ENCODE measurements at places on chromosomes 1 and 21.

DNA sequence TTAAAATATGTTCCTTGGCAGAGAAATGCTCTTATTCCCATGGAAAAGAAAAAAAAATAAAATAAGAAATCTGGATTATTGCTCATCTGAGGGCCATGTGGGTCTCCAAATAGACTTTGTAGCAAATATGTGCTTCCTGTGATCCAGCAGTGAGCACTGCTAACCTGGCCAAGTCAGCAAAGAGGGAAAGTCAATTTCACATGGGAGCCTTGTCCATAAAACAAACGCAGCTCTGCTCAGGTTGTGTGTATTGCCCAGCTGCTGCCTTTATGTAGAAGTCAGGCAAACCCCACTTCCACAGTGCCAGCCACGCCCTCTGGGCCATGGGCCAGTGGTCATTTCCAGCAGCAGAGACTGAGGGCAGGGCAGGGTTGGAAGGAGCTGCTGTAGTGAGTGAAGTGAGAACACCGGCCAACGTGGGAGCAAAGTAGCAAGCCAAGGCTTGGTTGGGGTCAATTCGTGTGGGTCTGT lies 174.3 kb downstream of the LYPLAL1 start:
- DNase-seq = no peak

GRCh38 chr21:44593598-44594405 lies 1.5 kb upstream of the KRTAP10-6 start:
- DNase-seq = no peak

- DNase-seq = no peak
Observed at GRCh38 chr1:178768423-178768822, 43.4 kb downstream of the RALGPS2 start.

DNA sequence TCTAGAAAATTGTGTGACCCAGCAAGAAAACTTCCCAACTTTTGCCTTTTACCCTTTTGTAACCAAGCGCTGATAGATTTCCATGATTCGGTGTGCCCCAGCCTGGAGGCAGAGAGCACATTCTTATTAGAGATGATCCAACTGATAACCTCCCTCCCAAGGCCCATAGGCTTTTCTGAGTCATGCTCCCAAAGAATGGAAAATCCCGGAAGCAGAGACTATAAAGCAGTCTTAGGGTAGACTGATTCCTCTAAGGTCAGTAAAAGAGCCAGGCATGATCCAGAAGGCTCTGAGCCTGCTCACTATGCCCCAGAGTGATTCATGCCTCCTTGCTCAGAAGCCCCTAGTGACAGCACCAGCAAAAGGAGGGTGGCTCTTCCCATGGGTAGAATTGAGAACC lies 4.3 kb downstream of the CAMK1G start:
- no peak for DNase-seq

GRCh38 chr1:188517139-188517538 lies 1688.4 kb downstream of the PLA2G4A start:
- DNase-seq = no peak

DNA sequence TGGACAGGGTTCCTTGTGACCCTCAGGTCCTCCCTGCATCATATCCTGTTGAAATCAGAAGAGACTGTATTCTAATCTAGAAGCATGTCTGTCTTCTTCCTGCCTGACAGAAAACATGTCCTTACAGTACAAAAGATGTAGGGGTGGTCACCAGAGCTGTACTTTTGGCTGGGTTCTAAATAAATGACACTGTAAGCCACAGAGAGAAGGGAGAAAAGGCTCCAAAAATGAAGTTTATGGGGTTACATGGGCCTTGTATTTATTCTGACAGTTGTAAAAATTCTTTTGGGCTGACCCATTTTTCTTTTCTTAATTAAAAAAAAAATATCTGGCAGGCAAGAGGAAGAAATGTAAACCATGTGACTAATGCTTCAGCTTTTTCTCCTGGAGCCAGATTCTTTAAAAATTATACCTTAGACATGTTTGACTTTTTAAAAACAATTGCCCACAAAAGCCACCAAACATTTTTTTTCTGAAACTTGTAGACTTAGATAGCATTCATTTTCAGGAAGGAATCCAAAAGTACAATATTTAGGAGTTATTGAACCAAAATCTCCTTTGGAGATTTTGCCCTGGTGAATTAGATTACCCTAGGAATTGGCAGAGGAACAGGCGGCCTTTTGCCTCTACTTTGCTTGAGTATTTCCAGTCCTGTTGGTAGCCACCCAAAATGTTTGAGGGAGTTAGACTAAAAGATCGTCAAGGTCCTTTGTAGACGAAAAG lies 17.1 kb downstream of the RGL1 start:
- DNase-seq = no peak

DNA sequence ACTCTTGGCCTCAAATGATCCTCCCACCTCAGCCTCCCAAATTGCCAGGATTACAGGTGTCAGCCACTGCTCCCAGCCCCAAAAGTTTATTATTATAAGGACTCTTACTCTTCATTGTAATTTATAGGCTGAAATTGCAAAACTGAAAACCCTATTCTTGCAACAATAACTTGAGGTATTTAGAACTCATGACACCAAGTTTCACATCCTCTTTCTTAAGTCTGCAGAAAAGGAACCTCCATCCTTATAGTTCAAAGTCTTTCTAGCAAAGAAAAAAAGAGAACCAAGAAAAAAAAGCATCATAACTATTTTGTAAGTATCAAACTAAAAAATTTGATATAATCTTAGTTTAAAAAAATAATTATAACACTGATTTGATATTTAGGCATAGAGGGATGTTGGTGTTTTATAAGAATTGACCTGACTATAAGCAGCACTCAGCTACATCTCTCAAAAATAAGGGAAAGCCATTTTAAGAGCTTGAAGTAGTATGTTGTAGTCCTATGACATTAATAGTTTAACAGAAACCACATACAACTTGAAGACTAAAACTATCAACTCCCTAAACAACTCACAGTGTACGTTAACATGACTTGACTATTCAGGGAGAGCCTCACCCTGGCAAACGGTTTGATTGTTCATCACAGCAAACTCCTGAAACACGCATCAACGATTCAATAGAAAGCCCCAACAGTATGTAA lies 122.4 kb downstream of the AKT3 start:
- DNase-seq = no peak

- DNase-seq = no peak
Observed at GRCh38 chr1:8969937-8970336, 24.3 kb downstream of the CA6 start.

- no peak for DNase-seq
Observed at GRCh38 chr1:32779242-32779641, 37.9 kb downstream of the YARS1 start.

GRCh38 chr21:42121794-42122193 lies 50.7 kb downstream of the UMODL1 start:
- DNase-seq = no peak

DNA sequence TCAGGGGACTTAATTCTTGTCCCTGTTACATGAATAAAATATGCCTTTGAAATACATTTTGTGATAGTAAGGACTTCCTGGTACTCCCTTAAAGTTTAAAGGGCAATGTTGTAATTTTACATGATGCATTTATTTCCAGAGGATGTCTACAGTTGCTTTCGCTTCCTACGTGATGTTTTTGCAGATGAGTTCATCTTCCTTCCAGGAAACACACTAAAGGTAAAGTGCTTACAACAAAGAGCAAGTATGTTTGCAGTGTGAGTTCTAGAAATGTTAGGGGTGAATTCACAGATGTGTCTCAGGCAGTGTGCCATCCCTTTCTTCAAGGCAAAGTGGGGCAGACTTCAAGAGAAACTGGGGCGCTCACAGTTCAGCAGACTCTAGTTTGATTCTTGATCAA lies 31.2 kb downstream of the GNPAT start:
- no peak for DNase-seq

DNA sequence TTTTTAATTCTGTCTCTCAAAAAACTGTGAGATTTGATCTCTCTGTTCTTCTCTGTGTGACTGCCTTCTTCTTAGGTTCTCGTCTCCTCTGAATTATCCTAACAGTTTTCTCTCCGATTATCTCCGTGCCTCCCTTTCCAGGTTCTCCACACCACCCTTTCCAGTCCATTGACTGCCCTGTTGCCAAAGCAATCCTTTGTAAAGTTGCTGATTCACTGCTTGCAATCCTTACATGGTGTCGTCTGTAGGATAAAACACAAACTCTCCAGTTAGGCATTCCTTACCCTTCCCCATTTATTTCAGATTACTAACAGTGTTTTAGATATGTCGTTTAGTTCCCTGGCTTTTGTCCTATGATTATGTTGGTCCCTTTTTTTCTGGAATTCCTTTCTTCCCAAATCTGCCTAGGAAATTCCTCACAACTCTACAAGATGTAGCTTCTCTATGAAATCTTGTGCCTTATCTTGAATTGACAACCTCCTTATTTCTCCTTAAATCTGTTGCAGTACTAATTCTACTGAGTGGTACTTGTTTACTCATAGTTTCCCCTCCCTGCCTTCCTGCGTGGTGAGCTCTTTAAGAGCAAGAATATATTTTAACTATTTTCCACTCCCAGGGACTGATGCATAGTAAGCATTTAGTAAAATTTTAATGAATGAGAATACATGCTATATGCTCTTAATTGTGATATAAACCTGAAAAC lies 22.3 kb downstream of the RCOR3 start:
- no peak for DNase-seq

DNA sequence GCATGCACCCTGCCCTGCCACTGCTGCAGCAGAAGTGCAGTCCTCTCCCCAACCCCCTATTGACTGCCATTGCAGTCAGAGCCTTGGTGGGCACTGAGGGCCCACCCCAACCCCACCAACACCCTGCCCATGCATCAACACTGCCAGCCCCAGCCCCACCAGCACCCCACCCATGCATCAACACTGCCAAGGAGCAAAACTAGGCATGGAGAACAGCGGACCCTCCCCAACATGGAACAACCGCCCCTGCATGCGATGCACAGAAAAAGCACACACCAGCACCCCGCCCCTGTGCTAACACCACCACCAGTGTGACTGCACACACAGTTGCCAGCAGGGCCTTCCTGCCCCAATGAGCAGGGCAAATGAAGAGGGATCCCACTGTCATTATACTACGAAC lies 57.1 kb downstream of the CTH start:
- DNase-seq = no peak

DNA sequence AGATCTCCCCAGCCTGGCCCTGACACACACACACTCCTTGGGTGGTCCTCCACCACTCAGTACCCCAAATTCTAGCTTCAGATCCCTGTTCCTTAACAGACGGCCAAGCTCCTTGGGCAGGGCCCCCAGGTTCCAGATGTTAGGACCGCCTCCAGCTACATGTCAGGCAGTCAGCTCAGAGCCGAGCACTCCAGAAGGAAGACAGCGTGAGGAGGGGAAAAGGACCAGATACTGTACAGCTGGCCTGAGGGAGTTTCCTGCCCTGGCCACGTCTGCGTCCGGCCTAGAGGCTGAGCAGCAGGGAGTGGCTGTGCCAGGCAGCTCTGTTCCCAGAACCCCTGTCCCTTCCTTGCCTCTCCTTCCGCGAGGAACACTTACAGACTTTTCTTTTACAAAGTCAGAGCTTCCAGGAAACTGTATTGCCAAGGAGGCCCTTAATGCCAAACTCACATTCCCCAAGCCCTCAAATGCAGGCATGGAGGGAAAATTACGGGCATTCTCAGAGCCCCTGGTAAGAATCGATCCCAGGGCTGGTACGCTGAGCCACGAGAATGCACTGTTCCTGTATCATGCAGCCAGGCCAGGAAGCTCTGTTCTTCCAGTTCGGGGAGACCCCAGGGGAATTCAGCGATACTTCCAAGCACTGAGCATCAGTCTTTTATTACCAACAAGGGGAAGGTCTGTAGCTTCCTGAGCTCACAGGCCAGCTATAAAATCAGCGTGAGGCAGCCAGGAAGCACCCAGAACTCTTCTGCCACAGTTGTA lies 45.2 kb upstream of the CNTN2 start:
- no peak for DNase-seq

GRCh38 chr1:171940368-171940767 lies 99.1 kb downstream of the DNM3 start:
- no peak for DNase-seq

DNA sequence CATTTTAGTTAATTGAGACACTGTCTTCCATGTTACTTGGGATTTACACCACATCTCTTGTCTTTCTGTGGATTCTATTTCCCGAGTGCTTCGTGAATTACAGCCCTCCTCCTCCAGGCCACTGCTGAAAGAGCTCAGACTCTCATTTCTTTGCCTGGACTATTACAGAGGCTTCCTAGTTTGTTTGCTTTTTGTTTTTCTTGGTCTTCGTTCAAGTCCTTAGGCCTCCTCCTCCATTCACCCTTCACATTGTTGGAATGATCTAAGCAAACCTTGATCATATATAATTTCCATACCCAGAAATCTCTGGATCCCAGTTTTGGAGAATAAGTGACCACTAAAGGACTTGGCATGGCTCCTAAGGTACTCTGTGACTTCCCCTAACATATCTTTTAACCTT lies 94.1 kb downstream of the CNIH3 start:
- DNase-seq = no peak

DNA sequence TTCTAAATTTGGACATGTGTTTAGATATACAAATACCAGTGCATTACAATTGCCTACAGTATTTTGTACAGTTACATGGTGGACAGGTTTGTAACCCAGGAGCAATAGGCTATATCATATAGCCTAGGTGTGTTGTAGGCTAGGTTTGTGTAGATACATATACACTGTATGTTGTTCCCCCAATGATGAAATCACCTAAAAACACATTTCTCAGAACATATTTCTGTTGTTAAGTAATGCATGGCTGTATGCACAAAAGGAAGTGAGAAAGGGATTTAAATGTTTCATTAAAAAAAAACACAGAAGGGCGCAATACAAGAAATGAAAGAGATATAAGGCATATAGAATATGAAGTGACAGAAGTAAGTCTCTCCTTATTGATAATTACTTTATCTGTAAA lies 32.0 kb downstream of the S100B start:
- DNase-seq = no peak

DNA sequence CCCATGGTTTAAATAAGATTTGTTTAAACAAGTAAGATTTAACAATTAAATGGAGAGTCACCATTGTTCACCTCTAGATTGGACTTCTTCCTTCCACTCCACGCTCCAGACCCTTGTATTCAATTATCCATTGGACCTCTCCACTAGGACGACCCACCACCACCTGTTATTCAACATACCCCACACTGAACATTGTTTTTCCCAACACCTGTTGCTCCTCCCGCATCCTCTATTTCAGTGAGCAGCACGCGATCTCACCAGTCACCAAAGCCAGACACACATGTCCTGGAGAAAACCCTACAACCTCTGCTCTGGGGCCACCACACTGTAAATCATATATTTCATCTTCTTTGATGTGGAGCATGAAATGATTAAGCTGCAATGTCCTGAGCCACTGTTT lies 28.6 kb downstream of the ATP8B2 start:
- DNase-seq = no peak

- DNase-seq = no peak
Observed at GRCh38 chr1:90730243-90731022, 13.3 kb upstream of the BARHL2 start.

- DNase-seq = no peak
Observed at GRCh38 chr1:20871419-20871818, 84.3 kb upstream of the HP1BP3 start.

- DNase-seq = no peak
Observed at GRCh38 chr1:61869691-61870109, 127.4 kb downstream of the PATJ start.

- no peak for DNase-seq
Observed at GRCh38 chr1:232942413-232943294, 7.8 kb upstream of the NTPCR start.
